ENCODE measurements at places on chromosomes 2 and 18.

DNA sequence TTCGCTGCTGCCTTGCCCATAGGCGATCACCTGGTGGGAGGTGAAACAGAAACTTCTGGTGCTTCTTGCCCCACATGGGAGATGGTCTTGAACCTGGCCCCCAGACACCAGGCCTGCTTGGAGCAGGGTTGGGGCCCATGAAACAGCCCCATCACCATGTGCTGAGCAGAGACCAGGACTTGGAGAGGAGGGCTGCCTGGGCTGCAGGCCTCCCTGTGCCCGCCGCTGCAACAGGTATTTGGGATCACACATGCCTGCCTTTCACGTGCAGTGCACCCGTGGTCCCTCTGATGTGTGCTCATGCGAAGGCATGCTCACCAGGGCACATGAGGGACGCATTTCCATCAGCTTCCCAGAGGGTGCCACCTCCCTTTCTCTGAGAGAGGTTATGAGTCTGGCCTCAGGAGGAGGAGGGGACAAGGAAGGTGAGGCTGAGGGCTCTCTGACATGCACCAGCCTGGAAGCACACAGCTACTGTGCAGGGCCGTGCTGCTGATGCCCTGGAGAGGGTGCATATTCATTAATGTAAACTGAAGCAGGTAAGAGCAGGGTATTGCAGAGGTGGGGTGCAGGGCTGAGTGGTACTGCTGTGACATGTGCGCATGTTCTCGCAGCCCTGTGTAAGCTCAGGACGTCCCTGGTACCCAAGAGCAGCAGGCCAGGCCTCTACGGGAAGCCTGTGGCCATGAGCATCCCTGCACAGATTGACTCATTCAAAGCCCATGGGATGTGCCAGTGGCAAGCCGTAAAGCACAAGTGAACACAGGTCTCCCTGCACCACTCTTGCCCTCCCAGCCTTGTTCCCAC lies 4.2 kb upstream of the OXER1 start:
- DNase-seq: no peak

DNA sequence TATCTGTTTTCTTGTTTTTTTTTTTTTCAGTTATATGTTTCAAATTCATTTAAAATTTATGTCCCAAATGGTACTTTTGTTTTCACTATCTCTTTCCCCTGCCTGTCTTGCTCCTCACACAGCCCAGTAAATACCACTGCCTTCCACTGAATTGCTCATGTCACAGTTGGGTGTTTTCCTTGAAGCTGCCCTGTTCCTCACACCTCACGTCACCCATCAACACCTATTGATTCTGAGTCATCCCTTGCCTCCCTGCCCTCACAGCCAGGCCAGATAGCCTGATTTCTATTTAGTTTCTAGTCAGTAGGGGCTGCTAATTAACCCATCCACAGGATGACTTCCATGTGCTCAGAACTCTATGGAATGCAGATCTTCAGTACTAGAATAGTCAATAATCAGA lies 25.3 kb downstream of the FSHR start:
- DNase-seq: no peak

DNA sequence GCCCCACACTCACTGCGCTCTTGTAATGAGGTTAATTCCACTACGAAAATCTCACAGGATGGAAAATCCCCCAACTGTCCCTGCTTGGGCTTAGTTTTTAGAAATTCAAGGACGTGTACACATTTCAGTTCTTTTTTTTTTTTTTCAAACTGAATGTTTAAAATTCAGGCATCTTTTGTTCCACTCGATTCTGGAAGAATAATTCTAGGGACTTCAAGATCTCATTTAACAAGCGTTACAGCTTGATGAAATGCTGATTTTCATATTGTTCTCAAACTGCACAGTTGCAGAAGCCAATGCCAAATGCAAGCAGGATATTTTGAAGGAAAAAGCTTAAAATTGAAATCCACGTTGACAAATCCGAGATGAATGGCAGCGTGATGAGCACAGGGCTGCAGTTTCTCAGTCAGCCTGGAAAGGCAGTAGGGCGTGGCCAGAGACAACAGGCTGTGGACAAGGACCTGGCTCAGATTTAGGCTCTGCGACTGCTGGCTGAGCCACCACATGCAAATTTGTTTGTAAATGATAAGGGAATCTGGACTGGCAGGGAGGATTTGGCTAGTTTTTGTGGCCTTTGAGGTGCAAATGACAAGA lies 128.1 kb upstream of the MYCN start:
- no peak for DNase-seq

- DNase-seq: no peak
Observed at GRCh38 chr2:60489289-60489688, 64.2 kb downstream of the BCL11A start.

- DNase-seq: no peak
Observed at GRCh38 chr2:126972279-126972626, 73.6 kb downstream of the TEX51 start.

DNA sequence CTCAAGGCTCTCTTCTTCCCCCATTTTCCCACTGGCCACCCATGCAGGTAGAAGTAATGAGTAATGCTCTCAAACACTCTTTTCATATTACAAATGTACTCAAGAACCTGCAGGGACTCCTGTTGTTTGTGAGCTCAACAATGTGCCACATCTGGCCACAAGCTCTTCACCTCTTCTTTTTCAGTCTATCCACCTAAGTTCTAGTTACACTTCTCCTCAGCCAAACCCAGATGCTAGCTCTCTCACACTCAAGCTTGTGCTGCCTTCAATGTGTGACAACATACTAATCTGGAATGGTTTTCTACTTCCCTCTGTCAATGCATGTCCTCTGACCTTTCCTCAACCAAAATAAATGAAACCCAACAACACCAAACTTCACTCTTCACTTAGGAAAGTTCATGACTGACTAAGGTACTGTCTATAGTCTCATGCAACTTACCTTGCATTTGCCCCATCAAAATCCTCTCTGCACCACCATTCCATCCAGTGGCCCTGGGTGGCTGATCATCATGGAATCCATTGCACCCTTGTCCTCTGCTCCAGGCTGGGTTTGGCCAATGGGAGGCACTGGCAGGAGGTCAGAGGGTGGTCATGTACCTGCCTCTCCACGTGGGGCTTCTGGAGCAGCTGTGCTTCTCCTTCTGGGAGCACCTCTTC lies 5.3 kb upstream of the IL18R1 start:
- no peak for DNase-seq

GRCh38 chr2:66031236-66031635 lies 403.7 kb upstream of the MEIS1 start:
- no peak for DNase-seq

DNA sequence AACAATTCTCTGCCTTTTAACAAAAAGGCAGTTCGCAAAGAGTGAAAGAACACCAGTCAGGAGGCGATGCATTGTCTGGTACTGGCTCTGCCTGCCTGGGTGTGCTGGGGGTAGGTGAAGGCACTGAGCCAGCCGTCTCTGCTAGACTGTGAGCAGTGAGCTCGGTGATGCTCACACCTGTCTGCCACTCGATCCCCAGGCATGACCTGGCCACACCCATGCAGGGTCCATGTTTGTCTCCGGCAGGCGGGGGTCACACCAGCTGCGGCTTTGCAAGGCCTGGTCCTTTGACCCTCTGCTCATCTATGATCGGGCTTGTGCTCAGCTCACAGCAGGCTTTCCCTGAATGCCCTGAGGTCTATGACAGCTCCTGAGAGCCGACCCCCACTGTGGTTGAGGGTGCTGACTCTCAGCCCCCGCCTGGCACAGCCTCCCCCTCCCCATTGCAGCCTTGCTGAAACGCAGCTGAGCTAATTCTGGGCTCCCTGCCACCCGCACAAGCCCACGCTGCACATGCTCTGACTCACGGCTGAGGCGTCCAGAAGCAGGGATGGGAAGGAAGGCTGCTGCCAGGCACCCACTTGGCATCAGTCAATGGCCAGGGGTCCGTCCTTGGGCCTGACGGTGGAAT lies 23.7 kb downstream of the CRACDL start:
- no peak for DNase-seq

GRCh38 chr2:238358769-238359168 lies 38.5 kb downstream of the TRAF3IP1 start:
- DNase-seq: no peak

DNA sequence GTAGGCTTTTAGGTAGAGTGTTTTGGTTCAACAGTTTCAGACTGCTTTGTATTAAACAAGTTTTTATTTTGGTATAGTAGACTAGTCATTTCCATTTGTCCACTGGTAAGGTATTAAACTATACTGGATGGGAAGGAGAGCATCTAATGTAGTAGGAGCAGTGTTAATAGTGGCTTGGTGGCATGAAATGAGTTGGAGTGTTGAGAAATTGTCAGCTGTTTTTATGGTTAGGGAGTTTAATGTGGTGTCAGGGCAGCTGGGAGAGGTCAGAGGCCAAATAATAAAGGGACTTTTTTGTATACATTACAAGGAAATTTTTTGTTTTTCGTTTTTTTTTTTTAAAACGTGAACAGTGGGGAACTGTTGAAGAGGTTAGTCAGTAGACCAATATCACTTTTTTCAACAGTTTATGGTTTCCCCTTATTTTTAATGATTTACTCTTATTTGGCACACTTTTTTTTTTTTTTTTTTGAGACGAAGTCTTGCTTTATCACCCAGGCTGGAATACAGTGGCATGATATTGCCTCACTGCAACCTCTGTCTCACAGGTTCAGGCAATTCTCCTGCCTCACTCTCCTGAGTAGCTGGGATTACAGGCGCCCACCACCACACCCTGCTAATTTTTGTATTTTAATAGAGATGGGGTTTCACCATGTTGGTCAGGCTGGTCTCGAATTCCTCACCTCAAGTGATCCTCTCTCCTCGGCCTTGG lies 21.2 kb downstream of the ACTR3 start:
- DNase-seq: no peak

DNA sequence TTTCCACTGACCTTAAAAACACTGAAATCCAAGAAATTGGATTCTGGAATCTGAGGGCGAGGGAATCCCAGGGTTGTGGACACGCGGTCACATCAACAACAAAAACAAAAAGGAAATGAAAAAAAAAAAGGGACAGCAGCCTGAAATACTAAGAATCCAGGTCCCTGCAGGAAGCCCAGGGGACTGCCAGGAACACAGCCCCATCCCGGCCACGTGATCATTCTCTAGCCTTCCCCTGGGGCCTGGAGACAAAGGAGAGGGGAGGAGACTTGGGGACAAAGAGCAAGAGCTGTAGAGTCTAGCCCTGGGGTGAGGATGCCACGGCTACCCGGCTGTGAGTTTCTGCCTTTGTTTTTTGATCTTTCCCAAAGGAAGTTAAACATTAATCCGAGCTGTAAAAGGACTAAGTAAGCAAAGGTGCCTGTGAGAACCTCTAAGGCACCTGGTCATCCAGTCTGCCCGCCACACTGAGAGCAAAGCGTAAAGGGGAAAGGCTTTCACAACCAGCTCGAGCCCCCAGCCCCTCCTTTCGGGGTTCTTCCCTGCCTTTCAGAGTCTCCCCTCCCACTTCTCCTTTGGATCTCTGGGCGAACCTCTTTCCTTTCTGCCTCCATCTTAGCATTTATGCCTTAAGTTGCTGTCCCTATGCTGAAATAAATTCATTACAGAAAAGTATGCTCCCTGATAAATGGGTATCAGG lies 57.9 kb upstream of the MSH2 start:
- DNase-seq: no peak

DNA sequence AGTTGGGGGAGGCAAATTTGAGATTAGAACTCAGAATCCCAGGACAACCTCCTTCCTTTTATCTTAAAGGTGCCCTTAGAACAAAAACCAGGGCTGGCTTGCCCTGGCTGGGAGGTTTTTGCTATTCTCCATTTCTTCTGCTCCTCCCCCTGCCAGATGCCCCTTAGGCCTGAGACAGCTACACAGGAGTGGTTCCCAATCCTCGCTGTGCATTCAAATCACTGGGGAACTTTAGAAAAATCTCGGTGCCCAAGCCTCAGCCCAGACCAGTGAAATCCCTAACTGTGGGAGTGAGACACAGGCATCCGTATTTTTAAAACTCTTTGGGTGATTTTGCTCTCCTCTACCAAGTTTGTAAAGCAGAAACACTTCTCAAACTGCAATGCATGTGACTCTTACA lies 38.8 kb downstream of the LBH start:
- no peak for DNase-seq

DNA sequence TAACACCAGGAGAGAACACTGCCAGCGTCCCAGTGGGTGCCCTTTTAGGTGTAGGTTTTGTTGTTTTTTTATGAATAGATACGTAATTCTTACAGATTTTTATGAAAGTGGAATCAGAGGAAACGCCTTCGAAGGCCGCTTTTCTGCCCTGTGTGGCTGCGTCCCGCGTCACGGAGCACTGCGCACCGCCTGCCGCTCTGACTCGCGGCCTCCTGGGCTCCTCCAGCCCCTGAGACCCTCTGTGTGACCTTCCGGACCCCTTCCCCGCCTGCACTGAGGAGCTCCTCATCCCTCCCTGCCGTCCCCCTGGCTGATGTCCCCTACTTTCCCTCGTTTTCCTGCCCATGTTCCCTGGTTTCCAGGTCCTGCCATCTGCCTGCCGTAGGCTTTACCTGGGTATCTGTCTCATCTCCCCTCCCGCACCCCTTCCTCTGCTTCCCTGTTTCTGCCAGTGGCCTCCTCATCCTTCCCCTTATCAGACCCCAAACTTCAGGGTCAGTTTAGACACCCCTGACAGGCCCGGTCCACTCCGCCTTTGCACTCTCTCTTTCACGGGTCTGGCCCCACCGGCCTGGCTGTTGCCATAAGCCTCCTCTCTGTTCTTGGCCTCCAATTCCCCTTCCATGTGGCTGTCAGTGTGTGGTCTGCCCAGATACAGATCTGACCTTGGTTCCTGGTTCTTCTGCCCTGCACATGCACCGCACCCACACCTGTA lies 32.7 kb downstream of the PDIA6 start:
- no peak for DNase-seq

- DNase-seq: no peak
Observed at GRCh38 chr18:297936-298335, 30.1 kb upstream of the THOC1 start.

- no peak for DNase-seq
Observed at GRCh38 chr2:193446967-193447366, 1252.2 kb upstream of the TMEFF2 start.

DNA sequence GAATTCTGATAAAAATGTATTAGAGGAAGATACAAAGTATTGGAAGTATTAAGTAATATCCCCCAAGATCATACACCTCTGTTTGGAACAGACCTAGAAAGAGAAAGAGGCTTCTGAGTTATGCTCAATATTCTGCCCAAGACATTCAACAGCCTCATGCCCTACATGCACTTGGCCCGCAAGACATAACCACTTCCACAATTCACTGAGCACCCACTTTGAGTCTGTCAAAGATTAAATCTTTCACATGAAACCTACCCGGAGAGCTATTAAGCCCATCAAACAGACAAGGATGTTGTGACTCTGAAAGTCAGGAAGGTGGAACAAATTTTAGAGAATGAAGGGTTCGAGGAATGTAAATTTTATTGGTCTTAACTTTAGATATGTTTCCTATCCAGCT lies 344.7 kb upstream of the SYT4 start:
- no peak for DNase-seq

Measured in CD8-positive, alpha-beta memory T cell (primary cell).